Immature natural killer cell (primary cell): ENCODE measurements at places on chromosomes 1 and 21.
A peak's percentile ranks its signal among the peaks of the same experiment; 100 is the strongest.

GRCh38 chr1:9643351-9644256 is 7.9 kb upstream of the PIK3CD start:
- peaks cover 58% of the 10 kb centered on the region for H3K4me1 ChIP-seq
- peaks cover 3% of the 10 kb centered on the region for H3K36me3 ChIP-seq
- peak overlapping the region; percentile 89 for H3K27ac ChIP-seq
- peak overlapping the region; percentile 58 for H3K4me3 ChIP-seq

GRCh38 chr1:225965231-225965630 is 24.2 kb upstream of the LEFTY2 start:
- H3K27me3 ChIP-seq: peaks cover 6% of the 10 kb centered on the region
- H3K27ac ChIP-seq: no peak overlapping the region
- DNase-seq: no peak
- peaks cover 2% of the 10 kb centered on the region for H3K4me1 ChIP-seq
- no peak overlapping the region for H3K4me3 ChIP-seq

DNA sequence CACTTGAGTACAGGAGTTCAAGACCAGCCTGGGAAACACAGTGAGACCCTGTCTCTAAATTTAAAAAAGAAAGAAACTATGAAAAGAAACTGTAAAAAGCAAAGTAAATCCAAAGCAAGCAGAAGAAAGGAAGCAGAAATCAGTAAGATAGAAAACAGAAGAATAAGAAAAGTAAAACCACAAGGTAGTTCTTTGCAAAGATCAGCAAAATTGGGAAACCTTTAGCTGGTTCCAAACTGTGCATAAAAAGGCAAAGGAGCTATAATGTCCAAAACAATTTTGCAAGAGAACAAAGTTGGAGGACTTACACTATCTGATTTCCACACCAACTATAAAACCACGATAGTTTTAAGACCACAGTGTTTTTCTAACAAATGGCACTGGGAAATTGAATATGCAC is 218.8 kb downstream of the RPS6KC1 start:
- DNase-seq: no peak
- H3K27me3 ChIP-seq: peaks cover 3% of the 10 kb centered on the region
- H3K36me3 ChIP-seq: peaks cover 59% of the 10 kb centered on the region
- H3K4me1 ChIP-seq: no peaks in the 10 kb centered on the region
- H3K4me3 ChIP-seq: no peak overlapping the region

- no peaks in the 10 kb centered on the region for H3K27me3 ChIP-seq
- DNase-seq: no peak
- no peaks in the 10 kb centered on the region for H3K4me1 ChIP-seq
- no peaks in the 10 kb centered on the region for H3K36me3 ChIP-seq
These were observed 628.2 kb downstream of the USP25 start for GRCh38 chr21:16357994-16358393.

GRCh38 chr1:221886311-221886710 is 144.4 kb upstream of the DUSP10 start:
- no peak overlapping the region for H3K27ac ChIP-seq
- no peaks in the 10 kb centered on the region for H3K27me3 ChIP-seq
- no peak overlapping the region for H3K4me3 ChIP-seq
- no peaks in the 10 kb centered on the region for H3K4me1 ChIP-seq
- DNase-seq: no peak
- H3K36me3 ChIP-seq: no peaks in the 10 kb centered on the region

DNA sequence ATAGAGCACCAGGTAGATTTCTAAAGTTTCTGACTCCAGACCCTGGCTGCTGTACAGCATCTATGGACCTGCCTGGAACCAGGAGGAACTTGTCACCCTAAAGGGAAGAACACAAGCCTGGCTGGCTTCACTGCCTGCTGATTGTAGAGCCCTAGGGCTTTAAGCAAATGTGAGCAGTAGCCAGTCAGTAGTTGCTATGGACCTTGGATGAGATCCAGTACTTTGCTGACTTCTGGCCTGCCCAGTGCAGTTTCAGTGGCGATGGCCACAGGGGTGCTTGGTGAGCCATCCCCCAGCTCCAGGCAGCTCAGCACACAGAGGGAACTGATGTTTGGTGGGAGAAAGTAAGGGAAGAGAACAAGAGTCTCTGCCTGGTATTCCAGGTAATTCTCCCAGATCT is 68.4 kb downstream of the ATP6V1G3 start:
- no peak overlapping the region for H3K4me3 ChIP-seq
- H3K36me3 ChIP-seq: peaks cover 28% of the 10 kb centered on the region
- no peak overlapping the region for H3K27ac ChIP-seq
